NB4 (cell line): ENCODE measurements at places on chromosomes 5 and 9.

DNA sequence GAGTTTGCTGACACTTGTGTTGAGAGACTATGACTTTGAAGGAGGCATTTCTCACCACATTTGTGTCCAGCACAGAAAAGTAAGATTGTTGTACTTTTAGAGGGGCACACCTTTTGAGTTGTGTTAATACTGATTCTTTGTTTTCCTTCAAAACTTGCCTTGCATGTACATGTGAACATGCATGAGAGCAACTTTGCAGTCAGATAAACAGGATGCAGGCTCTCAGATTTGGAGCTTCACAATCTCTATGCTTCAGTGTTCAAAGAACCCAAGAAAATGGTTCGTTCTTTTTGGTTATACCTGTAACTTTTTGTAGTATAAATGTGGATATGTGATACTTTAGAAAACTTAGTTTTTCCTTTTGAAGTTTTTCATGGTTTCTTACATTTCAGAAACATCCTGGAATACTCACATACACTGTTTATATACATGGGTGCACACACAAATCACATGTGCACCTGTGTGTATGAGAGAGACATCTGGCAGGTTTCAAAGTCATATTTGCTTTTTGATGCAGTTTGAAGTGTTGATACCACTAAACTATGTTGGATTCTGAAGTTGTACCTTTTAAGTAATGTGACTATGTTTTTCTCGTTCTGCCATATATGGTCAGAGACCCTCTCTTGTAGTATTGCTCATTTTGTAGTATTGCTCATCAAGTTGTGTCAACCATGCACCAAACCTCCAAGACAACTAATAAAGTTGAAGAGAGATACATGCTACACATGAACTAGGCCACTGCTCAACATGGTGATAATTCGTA is 190.7 kb downstream of the CD180 start:
- DNase-seq: no peak

- peak; percentile 53 for DNase-seq
These were observed 115.9 kb downstream of the CDC42SE2 start for GRCh38 chr5:131379723-131380122.

DNA sequence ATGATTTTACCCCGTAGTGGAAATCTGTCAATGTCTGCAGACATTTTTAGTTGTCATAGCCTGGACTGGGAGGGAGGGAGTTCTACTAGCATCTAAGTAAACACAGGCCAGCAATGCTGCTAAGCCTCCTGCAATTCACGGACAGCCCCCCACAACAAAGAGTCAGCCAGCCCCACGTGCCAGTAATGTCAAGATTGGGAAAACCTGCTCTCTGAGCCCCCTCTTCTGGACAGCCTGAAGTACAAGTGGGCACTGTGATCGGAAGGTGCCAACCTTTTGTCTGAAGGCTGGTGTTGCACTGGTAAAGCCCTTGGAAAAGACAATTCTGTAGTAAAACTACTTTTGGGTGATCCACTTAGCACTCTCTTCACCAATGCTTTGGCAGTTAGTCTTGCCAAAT is 154.5 kb downstream of the TARS1 start:
- no peak for DNase-seq

DNA sequence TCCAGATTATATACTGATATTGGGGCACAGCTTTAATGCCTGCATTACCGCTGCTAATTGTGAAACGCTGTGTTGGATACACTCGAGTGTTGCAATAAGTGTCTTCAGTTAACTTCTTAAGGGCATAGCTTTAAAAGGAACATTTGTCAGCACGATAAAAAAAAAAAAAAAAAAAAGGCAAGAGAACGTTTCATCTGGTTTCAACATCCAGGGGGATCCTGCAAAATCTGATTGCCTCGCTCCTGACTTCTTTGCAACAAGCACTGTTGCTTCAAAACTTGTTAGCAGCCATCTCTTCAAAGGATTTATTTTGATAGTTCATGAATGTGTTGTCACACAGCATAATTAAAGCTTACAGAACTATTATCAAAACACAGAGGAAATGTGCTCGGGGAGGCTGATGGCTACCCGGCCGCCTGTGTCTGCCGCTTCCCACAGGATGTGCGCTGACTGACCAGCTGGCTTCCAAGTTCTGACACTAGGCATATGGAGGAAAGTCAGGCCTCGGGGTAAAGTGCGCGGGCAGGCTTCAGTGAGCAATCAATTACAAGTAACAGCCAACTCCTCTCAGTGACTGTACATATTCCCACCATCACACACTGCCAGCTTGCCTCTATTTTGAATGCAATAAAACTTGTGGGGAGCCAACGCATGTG is 77.7 kb downstream of the EBF1 start:
- peak; percentile 86 for DNase-seq

DNA sequence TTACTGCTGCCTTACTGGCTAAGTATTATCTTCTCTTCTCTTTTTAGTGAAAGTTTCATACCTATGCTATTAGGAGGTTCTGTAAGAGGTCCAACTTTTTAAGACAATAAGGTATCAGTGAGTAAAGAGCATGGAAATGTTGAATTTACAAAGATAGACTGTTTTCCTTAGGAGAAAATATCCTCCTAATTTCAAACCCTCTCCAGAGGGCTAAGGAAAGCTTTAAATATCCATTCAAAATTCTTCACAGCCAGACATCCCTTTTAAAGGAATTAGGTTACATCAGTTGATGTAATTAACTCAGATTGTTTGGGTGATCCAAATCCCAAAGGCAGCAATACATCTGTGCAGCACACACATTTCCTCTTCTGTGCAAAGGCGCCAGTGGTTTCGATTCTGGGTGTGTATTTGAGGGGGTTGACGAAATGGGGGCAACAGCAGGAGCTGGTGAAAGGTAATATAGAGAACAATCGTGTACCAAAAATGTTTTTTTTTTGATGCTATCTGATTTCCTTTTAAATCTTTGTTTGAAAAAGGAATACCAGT is 273.8 kb upstream of the RPS23 start:
- DNase-seq: no peak

DNA sequence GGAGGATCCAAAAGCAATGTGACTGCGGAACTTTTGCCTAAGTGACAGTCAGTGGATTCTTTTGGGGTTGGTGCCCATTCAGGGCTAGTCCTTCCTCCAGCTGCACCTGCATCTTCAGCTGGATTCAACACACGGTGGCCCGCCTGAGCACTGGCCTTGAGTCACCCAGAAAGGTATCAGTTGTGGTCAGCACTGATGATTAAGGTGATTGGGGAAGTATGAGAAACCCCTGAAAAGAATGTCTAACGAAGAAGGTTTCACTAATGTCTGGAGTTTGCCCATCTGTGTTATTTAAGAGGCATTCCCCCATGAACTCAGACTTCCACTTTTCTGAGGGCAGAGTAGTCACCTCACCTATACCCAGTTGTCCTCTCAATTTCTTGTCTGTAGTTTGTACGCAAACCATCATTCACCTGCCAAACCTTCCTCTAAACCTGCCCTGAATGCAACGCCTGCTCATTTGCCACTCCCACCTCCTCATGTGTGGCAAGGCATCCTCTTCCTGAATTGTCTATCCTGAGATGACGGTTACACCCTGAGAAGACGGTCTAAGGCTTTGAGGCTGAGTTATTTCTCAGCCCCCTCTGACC is 27.2 kb downstream of the CSF2 start:
- no peak for DNase-seq

DNA sequence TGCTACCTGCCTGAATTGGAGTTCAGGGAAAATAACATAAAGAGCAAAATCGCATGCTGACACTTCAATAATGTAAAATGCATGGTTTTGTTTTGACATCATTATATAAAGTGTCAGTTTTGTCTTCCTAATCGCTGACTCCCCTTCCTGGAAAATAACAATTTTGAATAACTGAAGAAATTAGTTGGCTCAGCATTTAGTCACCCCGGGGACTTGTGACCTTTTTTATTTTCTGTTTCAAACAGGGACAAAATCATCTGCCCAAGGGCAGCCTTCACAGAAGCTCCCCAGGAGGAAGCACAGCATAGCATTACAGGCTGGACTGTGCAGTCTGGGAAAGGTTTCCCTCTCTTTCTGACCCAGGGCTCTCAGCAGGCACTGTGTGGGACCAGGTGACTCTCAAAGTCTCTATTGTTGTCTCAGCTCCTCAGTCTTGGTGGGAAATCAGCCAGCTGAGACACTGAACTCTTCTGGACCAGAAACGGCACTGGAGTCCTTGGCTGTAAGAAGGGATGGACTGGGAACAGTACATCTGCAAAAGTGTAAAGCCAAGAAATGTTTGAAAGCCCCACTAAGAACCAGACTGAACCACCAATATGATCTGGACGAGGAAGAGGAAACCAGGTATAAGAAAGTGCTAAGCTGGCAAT is 671.3 kb upstream of the KLF4 start:
- DNase-seq: no peak

GRCh38 chr9:114397848-114398605 is 10.2 kb upstream of the AKNA start:
- peak; percentile 91 for DNase-seq

DNA sequence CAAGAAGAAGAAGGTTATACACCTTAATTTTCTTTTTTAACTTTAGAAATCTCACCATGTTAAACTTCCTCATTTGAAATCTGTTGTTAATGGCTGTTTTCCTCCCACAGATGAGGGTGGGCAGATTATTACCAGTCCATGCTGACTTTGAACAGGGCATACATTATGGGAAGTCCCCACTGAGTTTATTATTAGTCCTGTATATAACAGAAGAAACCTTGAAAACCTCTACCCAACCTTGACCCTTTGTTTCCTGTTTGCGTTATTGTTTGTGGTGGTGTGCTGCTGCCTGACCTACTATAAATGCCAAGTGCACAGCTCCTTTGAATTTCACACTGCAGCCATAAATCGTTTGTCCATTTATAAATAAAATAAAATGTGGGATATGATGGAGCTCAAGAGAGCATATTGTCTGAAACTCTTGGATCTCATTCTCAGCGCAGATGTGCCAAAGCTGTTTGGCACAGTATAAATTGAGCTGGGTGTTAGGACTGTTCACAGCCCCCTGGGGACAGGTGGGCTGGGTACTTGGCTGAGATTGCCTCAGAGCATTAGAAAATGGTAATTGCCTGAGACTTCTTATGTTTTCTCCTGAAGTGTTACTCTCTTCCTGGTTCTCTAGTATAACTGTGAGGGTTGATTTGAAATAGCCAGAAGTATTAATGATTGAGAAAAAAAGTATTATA is 139.6 kb downstream of the SPATA31D1 start:
- peak; percentile 1 for DNase-seq

GRCh38 chr9:81266674-81267073 is 422.7 kb downstream of the TLE1 start:
- no peak for DNase-seq

DNA sequence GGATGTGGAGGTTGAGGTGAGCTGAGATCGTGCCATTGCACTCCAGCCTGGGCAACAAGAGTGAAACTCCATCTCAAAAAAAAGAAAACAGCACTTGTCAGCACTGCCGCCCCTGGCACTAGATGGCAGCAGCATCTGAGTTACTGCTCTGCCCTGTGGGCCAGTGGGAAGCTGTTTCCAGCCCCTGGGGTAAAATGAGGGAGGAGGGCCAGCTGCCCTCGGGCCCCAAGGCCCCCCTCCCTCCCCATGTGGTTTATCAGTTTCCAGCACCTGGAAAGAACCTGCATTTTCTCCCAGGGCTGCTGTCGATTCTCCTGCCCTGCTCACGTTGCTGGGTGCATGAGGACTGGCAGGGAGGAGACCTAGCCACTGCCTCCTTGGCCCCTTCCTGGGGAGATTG is 13.2 kb upstream of the CEL start:
- DNase-seq: peak; percentile 55
